ENCODE measurements at places on chromosomes 12 and 14. TPM values are rescaled to one million over a fixed set of nuclear protein-coding genes. Genes with fewer than 3 reads are reported as not detected.

Gene SERPINA10
- not detected for total RNA-seq

Gene ALDH2
- total RNA-seq, result 51.7 TPM

Gene DTX1
- 2.5 TPM for total RNA-seq

Gene LUM
- 747 TPM for total RNA-seq

Gene CMAS
- 18.2 TPM for total RNA-seq

Gene LALBA
- not detected for total RNA-seq

Gene TMEM120B
- total RNA-seq, result 4.8 TPM

Gene GNG2
- total RNA-seq, result 16.4 TPM

Gene ING4
- 39.3 TPM for total RNA-seq

Gene CLEC4C
- total RNA-seq, result not detected

Gene ERG28
- 11.8 TPM for total RNA-seq

Gene SDSL
- total RNA-seq, result 4.5 TPM

Gene PNMA1
- 37.4 TPM for total RNA-seq

Gene NELL2
- total RNA-seq, result 0.49 TPM

Gene C12orf60
- total RNA-seq, result 1.8 TPM

Gene CLBA1
- 6.6 TPM for total RNA-seq

Gene SOX5
- total RNA-seq, result 0.81 TPM

Gene BEST3
- total RNA-seq, result not detected

Gene DCP1B
- 14.7 TPM for total RNA-seq

Measured in cardiac ventricle fibroblast (primary cell).